ENCODE measurements at places on chromosomes 5 and 9.

DNA sequence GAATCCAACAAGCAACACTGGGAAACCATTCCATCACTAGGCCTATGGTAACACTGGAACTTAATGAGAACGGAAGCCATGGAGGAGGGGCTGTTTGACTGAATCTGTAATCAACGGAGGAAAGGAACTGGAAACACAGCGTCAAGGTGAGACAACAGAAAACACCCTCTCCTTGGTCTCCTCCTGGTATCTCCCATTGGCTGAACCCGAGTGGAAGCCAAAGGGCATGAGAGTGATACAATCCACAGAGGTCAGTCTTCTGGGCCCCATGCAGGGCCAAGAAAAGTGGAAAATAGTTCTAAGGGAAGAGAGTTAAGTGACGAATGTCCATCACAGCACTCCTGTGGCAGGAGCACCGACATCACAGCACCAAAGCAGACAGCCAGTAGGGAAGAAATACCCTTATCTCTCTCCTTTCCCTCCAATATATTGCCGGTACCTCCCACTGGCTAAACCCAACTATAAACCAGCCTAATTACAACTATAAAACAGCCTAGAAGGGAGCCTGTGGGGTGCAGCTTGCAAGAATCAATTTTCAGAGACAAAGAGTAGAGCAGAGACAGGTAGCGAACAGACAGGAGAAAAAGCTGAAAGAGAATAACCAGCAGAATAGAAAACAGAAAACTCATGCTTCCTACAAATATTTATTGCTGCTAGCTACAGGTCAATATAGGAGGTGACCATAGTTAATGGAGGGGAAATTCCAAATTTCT, 107.4 kb upstream of the IFNE start:
- DNase-seq, result no peak

DNA sequence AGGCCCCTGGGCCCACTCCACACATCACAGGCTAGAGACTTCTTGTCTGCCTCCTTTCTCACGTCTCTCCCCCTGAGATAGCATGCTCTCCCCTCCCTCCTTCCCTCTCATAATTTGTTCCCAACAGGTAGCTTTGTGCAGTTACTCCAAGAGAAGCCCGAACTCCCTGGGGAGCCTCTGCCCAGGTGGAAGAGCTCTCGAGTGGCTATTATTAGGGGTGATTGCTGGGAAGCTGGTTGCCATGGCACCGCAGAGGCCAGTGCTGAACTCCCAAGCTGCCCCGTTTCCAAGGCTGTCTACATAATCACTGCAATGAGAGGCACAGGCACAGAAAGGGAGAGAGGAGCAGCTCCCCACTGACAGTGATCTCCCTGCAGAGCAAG, 104.7 kb upstream of the GPR151 start:
- DNase-seq, result no peak

- DNase-seq, result no peak
Measured at GRCh38 chr9:114025196-114025753, 52.8 kb downstream of the AMBP start.

DNA sequence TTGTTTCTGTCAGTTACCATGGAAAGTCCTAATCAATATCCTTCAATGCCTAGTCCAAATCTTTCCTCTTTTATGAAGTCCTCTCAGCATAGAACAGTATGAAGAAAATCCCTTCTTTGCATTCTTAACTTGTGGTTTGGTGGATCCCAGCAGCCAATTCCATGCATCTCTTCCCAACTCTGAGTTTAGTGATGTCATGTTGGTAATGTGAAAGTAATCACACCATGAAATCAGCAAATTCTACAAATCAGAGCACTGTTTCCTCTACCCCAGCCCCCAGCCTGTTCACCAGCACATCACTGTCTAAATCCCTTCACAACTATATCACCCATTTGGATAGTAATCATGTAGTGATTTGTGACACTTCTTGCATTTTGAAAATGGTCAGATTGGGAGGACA, 4.7 kb upstream of the C1QTNF2 start:
- DNase-seq, result no peak

DNA sequence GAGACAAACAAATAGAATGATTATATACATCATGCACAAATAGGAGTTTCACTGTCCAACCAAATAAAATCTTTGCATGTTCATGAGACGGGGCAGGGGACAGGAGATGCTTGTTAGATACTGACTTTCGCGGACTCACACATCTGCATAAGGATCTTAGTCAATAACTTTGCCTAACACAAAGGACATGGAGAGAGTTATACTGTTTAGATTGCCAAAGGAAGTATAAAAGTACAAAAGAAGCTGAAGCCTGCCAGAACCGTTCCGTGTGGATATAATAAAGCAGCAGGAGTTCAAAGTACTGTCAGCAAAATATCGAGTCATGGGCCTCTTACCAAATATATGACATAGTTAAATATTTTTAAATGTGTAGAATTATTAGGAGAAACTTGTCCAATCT, 1148.4 kb downstream of the EFNA5 start:
- no peak for DNase-seq

- DNase-seq, result no peak
Measured at GRCh38 chr5:159560088-159560487, 229.8 kb upstream of the IL12B start.

GRCh38 chr9:68999393-69000105, 14.4 kb downstream of the PRKACG start:
- DNase-seq, result peak; percentile 76

DNA sequence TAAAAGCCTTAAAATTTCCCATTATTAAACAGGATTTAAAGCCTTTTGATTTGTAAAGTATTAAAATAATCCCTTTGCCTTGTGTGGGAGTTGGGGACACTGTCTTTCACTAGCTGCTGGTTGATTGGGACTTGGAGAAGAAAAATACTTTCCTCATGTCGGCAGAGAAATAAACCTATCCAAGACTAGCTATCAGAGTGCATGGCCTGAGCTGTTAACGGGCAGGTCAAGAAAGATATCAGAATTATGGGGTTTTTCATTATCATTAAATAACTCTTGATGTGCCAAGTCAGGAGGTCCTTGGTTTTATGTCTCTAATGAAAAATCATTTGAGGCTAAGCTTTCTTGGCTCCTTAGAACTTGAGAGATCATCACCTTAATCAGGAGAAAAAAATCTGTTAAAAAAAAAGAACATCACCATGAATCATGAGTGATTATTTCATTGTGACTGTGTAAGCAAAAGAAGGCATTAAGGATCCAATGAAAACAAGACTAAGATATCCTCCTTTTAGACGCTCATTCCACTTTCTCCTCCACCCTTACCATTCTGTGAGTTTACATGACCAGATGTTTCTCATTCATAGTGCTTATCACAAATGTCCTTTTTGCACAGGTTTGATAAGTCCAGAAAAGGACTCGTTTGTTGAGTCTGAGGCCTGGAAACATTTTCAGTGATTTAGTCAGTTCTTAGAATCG, 140.4 kb upstream of the EGFLAM start:
- no peak for DNase-seq

- DNase-seq, result no peak
Measured at GRCh38 chr9:115952430-115953292, 200.9 kb upstream of the PAPPA start.

GRCh38 chr5:15897656-15898055, 281.9 kb downstream of the MARCHF11 start:
- no peak for DNase-seq

DNA sequence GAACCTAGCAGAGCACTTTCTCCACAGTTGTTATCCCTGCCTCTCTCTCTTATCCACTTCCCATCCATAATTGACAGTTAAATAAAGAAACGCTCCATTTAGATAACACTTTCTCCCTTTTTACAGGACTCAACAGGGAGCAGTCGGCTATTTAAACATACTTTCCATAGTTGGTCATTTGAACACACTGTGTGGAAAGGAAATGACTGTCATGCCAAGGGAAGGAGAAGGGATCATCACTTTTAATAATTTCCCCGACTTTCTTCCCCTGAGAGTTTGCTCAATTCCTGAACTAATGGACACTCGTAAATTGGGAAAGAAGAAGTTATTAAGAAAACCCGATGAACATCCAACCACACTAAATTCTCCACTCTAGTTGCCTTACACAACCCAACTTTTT, 400.8 kb upstream of the PTGER4 start:
- no peak for DNase-seq

GRCh38 chr5:149694007-149694406, 36.1 kb upstream of the PPARGC1B start:
- DNase-seq, result no peak

DNA sequence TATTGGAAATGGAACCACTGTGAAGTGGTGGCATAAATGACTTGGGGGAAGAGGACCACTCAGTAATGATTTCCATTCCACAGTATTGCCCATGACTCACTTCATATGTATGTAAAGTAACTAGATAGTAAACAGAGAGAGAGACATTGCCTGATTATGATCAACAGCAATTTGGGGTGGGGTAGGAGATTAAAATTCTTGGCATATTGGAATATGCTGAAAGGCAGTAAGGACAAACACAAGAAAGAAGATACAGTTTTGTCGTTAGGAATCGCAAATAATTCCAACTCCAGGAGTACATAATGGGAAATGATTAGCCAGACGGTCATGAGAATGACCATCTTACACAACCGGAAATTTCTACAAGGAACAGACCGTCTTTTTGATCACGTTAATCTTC, 1.5 kb upstream of the HMGCS1 start:
- DNase-seq, result no peak

- no peak for DNase-seq
Measured at GRCh38 chr9:110027671-110028081, 180.3 kb downstream of the C9orf152 start.

- DNase-seq, result no peak
Measured at GRCh38 chr9:4829969-4830368, 37.2 kb downstream of the RCL1 start.

- DNase-seq, result no peak
Measured at GRCh38 chr5:66582499-66583165, 13.6 kb upstream of the MAST4 start.

DNA sequence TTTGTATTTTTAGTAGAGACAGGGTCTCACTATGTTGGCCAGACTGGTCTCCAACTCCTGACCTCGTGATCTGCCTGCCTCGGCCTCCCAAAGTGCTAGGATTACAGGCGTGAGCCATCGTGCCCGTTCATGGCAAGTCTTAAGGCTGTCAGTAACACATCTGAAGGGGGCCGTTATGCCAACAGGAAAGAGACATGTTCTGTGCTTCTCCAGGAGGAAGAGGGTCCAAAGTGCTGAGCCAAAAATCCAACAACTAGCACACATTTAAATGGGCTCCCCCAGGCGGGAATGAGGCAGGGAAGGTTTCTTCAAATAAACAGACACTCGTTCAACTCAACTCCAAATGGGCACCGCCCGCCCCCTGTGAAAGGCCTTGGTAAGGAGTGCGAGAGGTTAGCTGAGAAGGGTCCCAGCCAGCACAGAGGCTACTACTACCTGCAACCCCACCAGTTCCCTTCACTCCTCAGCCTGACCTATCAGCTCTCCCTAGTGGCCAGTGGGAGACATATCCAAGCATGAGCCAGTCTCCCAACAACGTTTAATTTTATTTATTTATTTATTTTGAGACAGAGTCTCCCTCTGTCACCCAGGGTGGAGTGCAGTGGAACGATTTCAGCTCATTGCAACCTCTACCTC, 84.1 kb upstream of the DMRT1 start:
- DNase-seq, result no peak

GRCh38 chr5:111855356-111855755, 98.4 kb upstream of the NREP start:
- no peak for DNase-seq

- DNase-seq, result no peak
Measured at GRCh38 chr9:130284690-130285089, 19.1 kb downstream of the HMCN2 start.

DNA sequence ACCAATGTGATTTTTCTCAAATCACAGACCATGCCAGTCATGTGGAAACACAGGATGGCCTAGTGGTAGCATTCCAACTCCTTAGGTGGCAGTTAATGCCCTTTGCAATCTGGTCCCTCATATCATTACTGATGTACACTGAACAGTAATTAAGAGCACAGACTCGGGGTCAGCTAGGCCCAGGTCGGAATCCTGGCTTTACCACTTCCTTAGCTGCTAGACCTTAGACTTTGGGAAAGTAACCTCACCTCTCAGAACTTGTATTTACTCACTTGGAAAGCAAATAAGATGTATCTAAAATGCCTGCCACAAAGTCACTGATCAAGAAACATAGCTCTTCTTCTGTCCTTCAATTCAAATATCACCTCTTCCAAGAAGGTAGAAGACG, 112.8 kb downstream of the MAPKAP1 start:
- no peak for DNase-seq

GRCh38 chr9:125380406-125380805, 118.8 kb downstream of the GAPVD1 start:
- DNase-seq, result no peak

DNA sequence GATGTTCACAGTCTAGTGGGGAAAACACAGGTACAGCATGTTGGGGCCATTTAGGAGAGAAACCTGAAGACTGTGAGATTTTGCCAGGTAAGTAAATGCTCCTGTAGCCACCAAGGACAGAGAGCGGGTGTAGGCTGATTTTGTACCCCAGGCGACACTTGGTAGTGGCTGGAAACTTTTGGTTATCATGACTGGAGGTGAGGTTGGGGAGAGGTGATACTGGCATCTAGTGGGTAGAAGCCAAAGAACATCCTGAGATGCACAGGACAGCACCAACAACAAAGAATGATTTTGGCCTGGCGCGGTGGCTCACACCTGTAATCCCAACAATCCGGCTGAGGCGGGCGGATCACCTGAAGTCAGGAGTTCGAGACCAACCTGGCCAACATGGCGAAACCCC, 38.8 kb upstream of the PWWP2A start:
- DNase-seq, result no peak

- no peak for DNase-seq
Measured at GRCh38 chr9:130193531-130194377, 21.6 kb downstream of the NCS1 start.

DNA sequence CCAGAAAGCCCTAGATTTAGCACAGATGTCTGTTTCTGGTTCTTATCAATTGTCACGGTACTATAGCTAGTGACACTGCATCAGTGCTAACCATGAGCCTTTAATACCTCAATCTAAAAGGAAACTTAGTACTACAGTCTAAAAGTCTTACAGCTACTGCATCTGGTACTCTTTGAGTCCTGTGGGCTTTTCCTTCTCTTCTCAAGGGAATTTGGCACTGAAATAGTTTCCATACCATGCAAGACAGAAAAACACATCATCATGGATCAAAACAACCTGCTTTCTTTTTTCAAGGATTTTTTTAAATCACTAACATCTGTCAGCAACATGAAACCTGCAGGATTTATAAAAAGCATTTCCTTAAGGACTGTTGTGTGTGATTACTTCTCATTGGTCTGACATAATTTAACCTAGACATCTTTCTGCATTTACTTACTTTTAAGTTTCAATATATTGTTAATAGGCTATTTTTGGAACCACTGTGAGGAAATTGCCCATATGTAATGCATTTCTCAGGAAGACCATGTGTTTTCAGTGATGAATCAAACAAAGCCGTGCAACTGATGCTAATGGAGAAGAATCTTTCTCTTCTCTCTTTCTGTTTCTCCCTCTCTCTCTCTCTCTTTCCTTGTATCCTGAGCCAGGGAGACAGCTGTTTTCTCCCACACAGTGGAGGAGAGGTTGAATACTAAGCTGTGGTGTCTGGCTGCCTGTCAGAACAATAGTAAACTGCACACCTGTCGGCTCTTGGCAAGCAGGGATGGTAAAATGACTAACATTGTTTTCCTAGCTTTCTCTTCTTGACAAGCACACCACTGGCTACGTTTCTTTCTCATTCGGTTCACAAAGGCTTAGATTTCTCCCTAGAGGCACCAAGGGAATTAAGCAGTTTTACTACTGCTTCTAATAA, 273.4 kb downstream of the CSNK1G3 start:
- DNase-seq, result no peak

Data from GDM1 (cell line).